ENCODE measurements at places on chromosomes 12 and 14.

DNA sequence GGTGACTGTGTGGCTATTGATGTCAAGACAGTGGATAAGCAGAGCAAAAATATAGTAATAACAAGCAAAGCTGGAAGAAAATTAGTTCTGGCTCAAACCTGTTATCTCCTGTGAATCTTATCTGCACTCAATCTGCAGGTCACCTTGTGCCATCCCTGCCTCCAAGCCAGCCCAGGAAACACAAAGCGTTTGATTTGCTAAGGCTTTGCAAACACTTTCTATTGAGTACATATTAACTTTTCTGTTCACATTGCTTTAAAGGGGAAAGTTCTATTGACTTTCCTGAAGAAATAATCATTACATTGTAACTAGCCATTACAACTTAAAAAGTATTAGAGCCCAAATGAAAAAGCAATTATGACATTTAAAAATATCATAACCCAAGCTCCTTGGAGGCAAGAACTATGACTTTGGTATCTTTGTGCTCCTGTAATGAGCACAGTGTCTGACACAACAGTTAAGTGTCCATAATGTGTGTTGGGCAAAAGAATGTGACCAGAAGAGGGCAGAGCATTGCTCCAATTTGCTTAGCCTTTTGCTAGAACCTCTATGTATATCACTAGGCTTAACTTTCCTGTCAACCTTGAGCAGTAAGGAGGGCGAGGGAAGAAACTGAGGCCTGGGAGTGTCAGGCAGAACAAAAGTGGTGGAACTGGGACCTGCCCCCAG is 24.7 kb downstream of the SERPINA3 start:
- DNase-seq = no peak

GRCh38 chr12:34030591-34030990 is 8.3 kb downstream of the ALG10 start:
- DNase-seq = no peak

GRCh38 chr14:75630695-75631452 is 29.8 kb downstream of the ERG28 start:
- DNase-seq = no peak

GRCh38 chr14:30225176-30225575 is 297.5 kb upstream of the PRKD1 start:
- DNase-seq = peak; percentile 47

GRCh38 chr12:92546259-92546634 is 156.5 kb upstream of the PLEKHG7 start:
- no peak for DNase-seq

DNA sequence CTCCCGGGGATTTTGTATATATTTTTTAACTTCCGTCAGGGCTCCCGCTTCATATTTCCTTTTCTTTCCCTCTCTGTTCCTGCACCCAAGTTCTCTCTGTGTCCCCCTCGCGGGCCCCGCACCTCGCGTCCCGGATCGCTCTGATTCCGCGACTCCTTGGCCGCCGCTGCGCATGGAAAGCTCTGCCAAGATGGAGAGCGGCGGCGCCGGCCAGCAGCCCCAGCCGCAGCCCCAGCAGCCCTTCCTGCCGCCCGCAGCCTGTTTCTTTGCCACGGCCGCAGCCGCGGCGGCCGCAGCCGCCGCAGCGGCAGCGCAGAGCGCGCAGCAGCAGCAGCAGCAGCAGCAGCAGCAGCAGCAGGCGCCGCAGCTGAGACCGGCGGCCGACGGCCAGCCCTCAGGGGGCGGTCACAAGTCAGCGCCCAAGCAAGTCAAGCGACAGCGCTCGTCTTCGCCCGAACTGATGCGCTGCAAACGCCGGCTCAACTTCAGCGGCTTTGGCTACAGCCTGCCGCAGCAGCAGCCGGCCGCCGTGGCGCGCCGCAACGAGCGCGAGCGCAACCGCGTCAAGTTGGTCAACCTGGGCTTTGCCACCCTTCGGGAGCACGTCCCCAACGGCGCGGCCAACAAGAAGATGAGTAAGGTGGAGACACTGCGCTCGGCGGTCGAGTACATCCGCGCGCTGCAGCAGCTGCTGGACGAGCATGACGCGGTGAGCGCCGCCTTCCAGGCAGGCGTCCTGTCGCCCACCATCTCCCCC is 777 bp downstream of the ASCL1 start:
- DNase-seq = peak; percentile 11

- DNase-seq = peak; percentile 82
Measured at GRCh38 chr14:101876555-101876938, 87.8 kb upstream of the DYNC1H1 start.

- DNase-seq = no peak
Measured at GRCh38 chr12:127143020-127143419, 1124.0 kb upstream of the TMEM132C start.

DNA sequence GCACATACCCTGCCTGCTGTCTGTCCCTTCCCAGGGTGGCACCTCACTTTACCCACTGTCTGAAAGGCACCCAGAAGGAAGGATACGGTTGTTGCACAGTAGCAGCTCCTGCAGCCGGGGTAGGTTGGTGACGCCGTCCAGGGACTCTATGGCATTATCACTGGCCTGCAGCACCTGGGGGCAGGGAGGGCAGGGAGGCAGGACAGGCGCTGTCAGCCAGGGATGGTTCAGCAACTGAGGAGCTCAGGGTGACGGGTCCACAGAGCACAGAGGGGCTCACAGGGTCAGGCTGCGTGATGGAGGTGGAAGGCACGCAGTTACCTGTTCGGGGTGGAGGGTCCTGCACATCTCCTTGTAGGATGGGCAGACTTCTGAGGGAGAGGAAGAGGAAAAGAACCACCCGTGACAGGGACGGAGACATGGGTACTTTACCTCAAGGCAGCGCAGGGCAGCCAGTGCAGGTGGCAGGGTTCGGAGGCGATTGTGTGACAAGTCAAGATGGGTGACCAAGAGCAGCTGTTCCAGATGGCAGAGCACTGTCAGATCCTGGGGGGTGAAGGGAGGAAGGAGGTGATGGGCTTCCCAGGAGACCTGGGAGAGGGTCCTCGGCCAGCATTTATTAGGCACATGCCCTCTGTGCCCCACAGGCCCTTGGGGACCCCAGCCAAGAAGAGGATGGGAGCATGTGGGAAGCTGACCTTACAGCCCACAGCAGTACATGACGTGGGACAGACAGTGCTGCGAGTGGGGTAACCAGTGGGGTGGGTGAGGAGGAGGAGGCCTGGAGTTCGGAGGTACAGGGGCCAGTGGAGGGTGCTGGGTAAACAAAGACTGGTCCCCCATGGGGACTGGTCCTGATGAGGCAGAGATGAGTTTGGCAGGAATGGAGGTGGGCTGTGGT is 3.6 kb upstream of the TGM1 start:
- no peak for DNase-seq

GRCh38 chr12:53987787-53988230 is 2.9 kb downstream of the HOXC10 start:
- no peak for DNase-seq

GRCh38 chr14:65179918-65180724 is 77.8 kb upstream of the MAX start:
- no peak for DNase-seq

DNA sequence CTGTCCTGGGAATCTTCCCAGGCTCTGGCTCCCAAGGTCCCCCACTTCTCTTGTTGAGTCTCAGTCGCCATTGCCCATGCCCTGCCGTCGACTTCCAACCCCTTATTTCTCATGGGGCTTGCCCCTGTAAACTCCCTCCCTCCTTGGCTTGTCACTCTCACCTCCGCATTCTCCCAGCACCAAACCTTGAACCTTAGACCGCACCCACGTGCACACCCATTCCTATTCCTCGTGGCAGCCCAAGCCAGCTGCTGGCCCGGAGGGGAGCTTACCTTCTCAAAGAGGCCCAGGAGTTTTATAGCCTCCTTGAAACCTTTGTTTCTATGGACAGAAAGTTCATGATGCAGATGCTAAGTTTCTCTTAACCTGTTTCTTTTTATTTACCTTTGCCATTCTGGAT is 4.6 kb downstream of the JDP2 start:
- DNase-seq = no peak

DNA sequence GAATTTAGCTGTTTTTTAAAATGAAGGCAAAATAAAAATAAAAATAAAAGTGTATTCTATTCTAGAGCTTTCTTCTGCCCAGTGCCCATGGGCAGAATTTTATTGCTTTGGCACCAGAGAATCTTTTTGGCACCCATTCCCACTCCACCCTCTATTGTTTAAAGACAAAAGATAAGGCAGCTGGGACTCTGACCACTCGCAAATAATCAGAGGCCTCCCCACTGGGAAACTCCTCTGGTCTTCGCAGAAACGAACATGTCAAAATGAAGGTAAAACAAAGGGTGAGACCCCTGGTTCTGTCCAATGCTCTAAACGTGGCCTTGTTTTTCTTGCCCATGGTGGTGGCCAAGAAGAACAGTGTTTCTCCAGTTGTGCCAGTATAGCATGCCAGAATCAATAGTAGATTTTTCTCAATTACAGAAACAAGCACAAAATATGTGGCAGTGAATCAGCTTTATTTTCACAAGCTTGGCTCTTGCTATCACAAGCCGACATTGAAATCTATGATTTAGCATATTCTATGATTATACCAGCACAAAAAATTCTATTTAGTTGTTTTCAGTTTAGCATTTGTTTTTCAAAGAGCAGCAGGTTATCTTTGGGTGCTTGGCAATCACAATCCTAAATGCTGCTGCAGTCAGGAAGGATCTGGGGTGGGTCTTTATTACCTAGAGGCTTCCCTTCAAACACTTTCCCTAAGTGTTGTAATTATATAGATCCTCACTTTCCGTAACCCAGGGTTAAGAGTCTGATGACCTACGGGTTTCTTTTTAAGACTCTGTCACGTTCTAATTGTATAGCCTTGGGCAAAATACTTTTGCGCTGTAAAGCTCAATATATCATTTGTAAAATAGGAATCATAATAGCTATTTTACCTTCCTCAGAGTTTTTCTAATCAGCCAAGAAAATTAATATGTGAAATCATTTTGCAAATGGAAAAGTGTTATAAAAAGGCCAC is 50.5 kb downstream of the KITLG start:
- no peak for DNase-seq

DNA sequence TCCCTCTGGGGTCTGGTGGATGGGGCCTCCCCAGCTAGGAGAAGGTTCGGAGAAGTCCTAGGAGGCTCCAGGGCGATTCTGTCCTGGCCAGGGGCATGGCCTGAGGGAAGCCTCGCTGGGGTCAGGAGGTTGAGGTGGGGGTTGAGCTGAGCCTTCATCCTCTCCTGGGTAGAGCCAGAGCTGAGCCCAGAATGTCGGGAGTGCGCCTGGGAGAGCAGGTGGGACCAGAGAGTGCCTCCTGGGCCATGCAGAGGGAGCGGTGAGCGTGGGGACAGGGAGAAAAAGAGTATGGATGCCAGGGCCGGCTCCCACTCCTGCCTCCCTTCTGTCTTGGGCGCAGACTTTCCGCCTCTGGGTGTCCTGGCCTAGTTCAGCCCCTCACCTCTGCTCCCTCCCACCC is 13.1 kb downstream of the RPS6KL1 start:
- no peak for DNase-seq

DNA sequence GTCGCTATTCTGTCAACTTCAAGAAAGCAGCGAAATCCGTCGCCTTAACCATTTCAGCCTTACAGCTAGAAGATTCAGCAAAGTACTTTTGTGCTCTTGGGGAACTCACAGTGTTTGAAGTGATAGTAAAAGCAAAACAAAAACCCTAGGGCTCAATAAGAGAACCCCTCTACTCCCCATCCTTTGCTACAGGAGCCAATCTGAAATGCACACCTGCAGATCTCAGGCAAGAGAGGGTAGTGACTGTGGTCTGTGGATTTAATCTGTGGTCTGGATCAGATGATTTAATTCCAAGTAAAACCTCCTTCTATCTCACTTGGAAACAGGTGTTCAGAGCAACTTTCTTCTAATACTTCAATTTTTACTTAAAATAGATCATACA is 422.9 kb upstream of the OR4E1 start:
- no peak for DNase-seq

- no peak for DNase-seq
Measured at GRCh38 chr14:68141281-68142088, 321.9 kb downstream of the RAD51B start.

- DNase-seq = no peak
Measured at GRCh38 chr12:45670346-45671065, 59.0 kb upstream of the ARID2 start.

- no peak for DNase-seq
Measured at GRCh38 chr12:53300187-53300586, 692 bp downstream of the MYG1 start.

- DNase-seq = no peak
Measured at GRCh38 chr12:67634303-67634761, 14.2 kb upstream of the DYRK2 start.

DNA sequence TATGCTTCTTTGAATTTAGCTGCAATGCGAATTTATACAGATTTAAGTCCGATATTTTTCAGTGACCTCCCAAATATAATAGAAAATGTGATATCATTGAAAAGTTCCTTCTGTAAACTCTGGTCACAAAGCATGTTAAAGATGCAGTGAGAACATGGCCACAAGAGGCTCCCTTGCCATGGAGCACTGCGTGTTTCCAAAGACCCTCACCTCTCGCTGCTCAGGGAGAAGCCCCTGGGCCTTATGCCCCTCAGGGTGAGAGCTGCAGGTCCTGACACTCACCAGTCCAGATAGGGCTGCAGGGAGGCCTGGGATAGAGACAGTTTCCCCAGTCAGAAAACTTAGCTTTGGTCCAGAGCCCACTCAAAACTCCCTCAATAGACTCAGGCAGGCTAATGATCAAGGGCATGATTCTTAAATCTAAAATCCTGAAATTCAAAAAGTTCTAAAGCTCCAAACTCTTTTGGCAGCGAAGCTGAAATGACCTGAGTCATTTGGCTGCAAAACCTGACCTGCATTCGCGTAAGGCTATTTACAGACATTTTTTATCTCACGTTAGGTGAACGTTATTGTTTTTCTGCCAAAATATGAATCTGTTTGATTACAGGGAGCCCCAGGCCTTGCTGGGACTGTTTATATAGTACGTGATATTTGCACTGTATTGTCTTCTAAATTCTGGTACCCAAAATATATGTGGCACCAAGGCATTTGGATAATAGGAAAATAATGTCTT is 67.8 kb downstream of the CAPZA3 start:
- DNase-seq = no peak

DNA sequence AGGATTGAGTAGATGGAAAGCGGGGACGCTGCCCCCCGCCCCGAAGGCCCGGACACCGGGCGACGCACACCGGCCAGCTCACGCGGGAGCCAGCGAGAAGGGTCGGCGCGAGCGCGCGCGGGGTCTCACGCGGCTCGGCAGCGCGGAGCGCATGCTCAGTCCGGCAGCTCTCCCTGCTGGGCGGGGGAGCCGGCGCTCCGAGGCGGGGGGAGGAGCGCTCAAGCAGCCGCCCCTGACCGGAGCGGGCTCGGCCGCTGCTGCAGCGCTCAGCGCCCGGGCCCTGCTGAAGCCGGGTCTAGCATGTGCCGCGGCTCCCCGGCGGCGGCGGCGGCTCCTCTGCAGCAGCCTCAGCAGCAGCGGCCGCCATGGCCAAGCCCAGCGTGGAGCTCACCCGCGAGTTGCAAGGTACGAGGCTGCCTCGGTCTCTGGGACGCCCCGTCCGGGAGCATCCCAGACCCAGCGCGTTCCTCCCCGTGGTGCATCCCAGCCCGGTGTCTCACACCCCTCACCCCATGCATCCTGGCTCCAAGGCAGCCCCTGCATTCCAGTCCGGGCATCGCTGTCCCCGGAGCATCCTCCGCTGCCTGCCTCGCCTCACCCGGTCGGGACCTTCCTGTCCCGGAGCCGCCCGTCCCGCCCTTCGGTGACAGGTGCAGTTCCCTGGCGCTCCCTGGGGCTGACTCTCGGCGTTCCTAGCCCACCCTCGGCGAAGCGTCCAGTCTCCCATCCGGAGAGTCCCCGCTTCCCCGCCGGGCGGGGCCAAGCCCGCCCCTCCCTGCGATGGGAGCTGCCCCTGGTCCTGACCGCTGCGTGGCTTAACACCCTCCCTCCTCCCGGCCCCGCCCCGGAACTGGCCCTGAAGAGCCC is at the start of gene CARMIL3:
CARMIL3 (plus strand) TSS at position 221 of the 867 bp plus-strand sequence; CDS start at position 366, 145 bp downstream.
- DNase-seq = peak; percentile 21
